Urinary bladder (tissue), 4 donors: ENCODE measurements at places on chromosomes 7 and 10. TPM values are rescaled to one million over a fixed set of nuclear protein-coding genes. Genes with fewer than 3 reads are reported as not detected.

DNA sequence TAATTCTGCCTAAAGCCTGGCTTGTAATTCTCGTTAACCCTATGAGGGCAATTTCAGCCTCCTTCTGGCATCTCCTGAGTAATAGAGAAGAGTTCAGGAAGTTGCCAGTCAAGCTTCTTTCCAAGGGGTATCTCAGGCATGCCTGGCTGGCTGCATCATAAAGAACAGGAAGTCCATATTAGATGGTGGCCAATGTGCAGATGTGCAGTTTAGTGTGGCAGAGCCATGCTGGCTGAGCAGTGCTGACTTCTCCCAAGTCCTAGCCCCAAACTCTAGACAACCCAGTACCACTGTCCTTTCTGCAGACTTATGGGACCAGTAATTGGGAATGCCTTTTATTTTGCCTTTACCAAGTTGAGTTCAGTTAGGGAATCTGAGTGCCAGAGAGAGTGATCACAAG lies 517.9 kb downstream of the GALNT17 start:
- DNase-seq, result no peak

- no peak for DNase-seq
Measured at GRCh38 chr7:81143856-81144255, 225.0 kb upstream of the SEMA3C start.

- no peak for DNase-seq
Measured at GRCh38 chr10:119784340-119785067, 58.7 kb downstream of the INPP5F start.

Gene WNT16
- 0.16 TPM for total RNA-seq

- no peak for DNase-seq
Measured at GRCh38 chr10:113947184-113948041, 93.0 kb downstream of the NHLRC2 start.

- DNase-seq, result no peak
Measured at GRCh38 chr7:117876761-117877160, 3.5 kb upstream of the CTTNBP2 start.

Gene SHTN1
- total RNA-seq, result 14.9 TPM

DNA sequence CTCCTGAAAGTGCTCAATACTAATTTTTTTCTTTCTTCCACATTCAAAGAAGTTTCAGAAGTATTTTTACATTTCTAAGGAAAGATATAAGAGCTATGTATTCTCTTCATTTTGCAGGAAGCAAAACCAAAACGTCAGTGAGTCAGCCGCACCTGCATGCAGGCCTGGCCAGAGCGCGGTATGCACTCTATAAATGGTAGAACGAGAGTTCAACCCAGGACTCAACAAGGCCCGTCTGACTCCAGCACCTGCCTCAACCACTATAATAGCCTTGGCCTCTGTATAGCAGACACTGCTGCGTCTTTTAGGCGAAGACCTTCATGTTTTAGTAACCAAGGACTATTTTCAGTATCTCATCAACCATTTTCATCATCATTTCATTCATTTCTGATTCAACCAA lies 113.2 kb downstream of the KMT2E start:
- DNase-seq, result no peak

Gene TMEM72
- total RNA-seq, result not detected

GRCh38 chr7:149060156-149060555 lies 30.4 kb downstream of the ZNF786 start:
- no peak for DNase-seq

DNA sequence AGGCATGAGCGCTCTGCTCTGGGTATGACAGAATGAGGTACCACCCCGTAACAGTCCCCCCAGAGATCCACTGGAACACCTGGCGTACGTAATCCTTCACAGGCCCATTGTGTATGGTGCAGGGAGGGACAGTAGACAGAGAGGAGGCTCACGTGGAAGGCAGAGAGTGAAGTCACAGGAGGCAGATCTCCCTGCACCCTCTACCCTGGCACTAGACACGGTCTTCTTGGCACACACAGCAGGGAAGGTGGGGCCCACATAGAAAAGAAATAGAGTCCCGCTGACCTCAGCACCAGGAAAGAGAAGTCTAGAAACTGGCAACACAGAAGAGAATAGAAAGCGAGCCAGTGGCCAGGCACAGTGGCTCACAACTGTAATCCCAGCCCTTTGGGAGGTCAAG lies 51.9 kb downstream of the SLC29A4 start:
- no peak for DNase-seq

Gene AUTS2
- total RNA-seq, result 87.7 TPM

- no peak for DNase-seq
Measured at GRCh38 chr7:137981668-137982067, 20.2 kb downstream of the CREB3L2 start.

Gene AGAP6
- total RNA-seq, result 8.2 TPM

Gene GRM8
- total RNA-seq, result 0.48 TPM

DNA sequence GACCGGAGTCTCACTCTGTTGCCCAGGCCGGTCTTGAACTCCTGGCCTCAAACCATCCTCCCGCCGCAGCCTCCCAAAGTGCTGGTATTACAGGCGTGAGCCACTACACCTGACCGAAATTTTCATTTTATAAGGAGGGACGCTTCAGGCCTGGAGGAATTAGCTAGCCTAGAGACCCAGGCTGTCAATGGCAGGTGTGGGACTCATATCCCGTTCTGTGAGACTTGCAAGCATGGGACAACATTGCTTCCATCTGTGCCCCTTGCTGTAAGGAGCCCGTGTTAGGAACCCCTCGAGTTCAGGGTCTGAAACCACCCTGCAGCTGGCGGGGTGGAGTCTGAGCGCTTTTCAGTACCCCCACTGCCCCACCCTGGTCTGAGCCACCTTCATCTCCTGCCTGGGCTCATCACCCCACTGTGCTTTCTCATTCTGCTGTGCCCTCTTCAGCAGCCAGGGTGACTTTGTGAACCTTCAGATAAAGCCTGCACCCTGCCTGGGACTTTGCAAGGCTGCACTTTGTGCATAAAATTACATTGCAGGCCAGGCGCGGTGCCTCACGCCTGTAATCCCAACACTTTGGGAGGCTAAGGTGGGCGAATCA lies 1.3 kb upstream of the DAGLB start:
- no peak for DNase-seq

DNA sequence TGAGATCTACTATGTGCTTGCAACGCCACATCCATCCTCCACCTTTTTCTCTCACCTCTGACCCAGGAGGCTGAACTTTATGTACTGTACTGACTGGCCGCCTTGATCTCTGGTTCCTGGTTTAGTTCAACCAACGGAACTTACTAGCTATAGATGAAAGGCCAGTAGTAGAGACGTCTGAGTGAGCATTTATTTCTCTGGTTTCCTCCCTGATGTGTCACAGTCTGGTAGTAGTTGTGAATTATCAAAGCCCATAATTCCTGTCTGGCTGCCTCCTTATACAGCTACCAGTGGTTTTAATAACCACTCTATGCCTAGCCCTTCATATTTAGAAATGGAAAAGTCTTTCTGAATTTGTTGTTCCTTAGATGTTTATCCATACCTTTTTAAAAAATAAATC lies 64.7 kb downstream of the POM121L12 start:
- DNase-seq, result no peak

DNA sequence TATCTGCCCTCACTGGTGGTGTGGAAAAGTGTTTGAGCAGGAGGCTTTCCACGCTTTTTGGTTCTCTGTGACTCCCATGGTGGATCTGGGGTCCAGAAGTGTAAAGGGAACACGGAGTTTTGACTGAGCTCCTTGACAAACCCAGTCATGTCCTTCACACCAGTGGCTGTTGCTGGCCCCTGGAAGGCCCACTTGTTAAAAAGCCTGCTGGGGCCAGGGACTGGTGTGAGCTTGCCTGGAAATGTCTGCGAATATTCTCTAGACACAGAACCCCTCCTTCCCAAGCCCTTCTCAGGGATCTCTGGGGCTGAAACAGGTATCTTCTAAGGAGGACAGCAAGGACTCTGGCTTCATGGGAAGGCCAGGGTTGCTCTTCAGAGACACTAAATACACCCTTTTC lies 343.0 kb downstream of the TCERG1L start:
- DNase-seq, result no peak

DNA sequence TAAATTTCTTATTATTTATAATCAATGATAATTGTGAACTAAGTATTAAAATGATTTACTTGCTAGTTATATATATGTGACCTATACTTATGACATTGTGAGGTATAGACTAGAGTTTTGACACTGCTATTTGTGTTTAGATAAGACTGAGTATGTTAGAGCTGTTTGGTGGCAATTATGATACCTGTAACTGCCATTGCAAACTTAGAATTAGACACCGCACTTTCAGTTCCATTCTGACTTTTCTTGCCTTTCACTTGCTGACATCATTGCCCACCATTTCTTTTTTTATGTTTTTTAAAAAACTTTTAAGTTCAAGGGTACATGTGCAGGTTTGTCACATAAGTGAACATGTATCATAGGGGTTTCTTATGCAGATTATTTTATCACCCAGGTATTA lies 214.5 kb downstream of the MBL2 start:
- DNase-seq, result no peak

DNA sequence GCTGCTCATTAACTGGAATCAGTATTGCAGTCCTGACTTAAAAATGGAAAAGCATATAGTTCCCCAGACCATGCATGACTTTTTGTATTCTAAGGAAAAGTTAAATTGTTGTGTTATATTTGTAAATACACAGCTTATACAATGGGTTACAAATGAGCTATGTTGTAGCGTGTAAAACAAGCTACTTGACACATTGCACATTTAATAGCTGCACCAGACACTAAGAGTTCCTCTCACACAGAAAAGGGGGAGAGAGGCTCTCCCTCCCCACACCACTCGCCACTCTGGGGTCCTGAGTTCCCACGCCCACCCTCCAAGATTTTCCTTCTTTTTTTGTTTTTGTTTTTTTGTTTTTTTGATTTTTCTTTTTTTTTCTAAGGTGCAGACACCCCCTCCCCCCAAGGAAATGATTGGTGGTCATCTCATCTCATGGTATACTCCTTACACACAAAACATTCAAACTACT lies 6.3 kb downstream of the KLF6 start:
- no peak for DNase-seq

Gene CALHM1
- not detected for total RNA-seq
